ENCODE measurements at places on chromosomes 7 and 10. TPM values are rescaled to one million over a fixed set of nuclear protein-coding genes. Genes with fewer than 3 reads are reported as not detected.

Gene COL1A2
- 0.23 TPM for total RNA-seq

Gene TRDMT1
- 9.0 TPM for total RNA-seq

Gene AGAP3
- total RNA-seq, result 48.5 TPM

Gene TRIM50
- not detected for total RNA-seq

Gene SORBS1
- total RNA-seq, result 0.96 TPM

Gene PPIA
- total RNA-seq, result 3,204 TPM

Measured in activated CD8-positive, alpha-beta memory T cell treated with anti-CD3 and anti-CD28 coated beads for 36 hours (primary cell).